T-cell (primary cell): ENCODE measurements at places on chromosomes 7 and 10.

DNA sequence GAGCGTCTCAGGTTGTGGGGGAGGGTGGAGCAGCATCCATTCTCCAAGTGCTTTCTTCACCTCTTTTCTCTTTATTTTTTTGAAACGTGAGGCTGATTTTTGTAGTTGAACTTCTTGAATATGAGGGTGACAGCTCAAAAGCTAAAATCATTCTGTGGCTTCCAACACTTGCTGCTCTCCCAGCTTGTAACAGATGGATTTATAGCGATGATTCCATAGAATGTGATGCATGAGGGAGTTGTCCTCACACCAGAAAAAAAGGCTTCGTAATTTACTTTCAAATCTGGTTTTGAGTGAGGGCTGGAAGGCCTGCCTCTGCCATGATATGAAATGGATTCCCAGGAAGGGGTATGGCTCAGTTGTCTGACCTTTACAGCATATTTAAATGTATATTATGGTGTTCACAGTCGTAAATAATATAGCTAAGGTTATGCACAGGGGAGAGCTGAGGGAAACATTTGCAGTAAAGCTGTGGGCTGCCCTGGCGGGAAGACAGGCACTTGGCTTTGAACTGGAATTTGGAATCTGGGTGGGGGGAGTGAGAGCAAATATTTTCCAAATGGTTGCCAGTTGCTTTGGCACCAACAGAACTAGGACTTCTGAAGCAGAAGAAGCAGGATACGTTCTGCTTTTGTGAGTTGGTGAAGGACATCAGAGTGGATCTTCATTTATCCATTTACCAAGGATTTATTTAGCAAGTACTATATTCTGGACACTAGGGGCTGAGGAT, 166.7 kb downstream of the SORCS3 start:
- DNase-seq = no peak

GRCh38 chr7:143199040-143199439, 15.8 kb downstream of the TAS2R39 start:
- no peak for DNase-seq

DNA sequence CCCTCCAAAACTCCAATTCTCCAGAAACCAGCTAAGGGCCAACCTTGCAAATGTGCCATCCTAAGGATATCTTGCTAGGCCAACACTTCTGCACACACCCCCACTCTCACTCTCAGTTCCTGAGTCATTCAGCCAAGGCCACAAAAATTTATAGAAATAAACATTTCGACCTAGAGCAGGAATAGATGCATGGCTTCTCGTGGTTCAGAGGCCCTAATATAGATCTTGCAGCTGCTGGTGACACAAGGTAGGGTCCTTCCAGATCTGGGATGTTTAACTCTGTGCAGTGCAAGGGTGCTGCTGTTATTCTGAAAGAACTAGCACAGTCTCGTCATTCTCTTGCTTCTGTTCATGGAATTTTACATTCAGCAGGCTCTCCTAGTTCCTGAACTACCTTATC, 369.3 kb downstream of the CALN1 start:
- no peak for DNase-seq

- no peak for DNase-seq
These were observed 9.8 kb downstream of the LRMDA start for GRCh38 chr10:75441196-75441595.

DNA sequence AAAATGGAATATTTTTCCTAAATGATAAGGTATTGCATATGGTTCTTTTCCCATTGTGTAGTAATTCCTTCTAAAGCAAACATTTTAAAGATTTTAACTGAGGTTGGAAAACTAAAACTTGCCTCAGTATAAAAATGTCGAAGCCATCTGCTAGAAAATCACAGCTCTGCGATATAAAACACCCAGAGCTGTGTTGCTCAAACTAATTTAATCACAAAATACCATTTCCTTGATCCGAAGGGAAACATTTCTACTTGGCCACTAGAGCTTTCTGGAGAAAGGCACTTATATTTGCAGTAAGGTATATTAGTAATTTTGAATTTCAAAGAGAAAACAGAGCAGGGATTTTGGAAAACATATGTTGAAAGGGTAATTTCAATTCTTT, 209.2 kb upstream of the ZNF32 start:
- no peak for DNase-seq

GRCh38 chr7:43869867-43870240, 537 bp upstream of the MRPS24 start:
- no peak for DNase-seq

DNA sequence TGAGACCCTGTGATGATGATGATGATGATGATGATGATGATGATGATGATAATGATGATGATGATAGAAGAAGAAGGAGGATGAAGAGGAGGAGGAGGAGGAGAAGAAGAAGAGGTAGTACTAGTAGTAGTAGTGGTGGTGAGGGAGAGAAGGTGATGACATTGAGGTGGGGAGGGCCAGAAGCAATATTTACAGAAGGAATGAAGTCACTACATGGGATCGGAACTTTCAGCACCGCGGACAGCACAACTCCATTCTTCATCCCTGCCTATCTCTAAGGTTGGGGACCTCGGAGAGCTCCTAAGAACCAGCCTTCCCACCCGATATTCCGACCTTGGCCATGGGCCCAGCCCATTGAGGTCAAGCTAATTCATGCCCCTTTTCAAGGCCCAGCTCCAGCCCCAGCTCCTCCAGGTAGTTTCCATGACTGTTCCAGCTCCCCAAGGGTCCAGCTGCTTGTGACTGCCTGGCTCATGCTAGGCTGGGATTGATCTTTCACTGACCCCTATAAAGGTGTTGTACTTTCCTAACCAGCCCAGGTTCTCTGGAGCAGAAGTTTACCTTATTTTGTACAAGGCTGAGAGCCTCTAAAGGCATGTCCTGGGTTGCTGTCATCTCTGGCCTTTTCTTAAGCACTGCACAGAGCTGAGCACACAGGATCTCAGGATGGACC, 10.3 kb downstream of the CRHR2 start:
- DNase-seq = no peak

- DNase-seq = no peak
These were observed 86.8 kb downstream of the GAD2 start for GRCh38 chr10:26303366-26303765.

DNA sequence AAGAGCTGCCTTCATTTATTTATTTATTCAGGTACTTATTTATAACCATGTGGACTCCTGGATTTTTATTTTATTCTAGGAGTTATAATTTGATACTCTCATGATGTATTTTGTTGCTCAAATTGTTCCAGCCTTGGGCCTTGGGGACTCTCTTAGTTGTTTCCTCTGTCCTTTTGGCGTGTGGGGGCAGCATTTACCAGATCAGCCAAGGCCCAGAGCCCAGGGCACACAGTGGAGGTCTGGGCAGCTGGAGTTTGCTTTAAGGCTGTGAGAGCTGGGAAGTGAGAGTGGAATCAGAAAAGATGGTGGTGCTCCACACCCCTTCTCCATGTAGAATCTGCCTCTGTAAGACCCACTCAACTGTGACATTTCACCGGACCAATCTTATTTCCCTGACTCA, 398.9 kb downstream of the RPS24 start:
- no peak for DNase-seq

GRCh38 chr10:110679486-110680272, 35.5 kb downstream of the RBM20 start:
- DNase-seq = no peak

DNA sequence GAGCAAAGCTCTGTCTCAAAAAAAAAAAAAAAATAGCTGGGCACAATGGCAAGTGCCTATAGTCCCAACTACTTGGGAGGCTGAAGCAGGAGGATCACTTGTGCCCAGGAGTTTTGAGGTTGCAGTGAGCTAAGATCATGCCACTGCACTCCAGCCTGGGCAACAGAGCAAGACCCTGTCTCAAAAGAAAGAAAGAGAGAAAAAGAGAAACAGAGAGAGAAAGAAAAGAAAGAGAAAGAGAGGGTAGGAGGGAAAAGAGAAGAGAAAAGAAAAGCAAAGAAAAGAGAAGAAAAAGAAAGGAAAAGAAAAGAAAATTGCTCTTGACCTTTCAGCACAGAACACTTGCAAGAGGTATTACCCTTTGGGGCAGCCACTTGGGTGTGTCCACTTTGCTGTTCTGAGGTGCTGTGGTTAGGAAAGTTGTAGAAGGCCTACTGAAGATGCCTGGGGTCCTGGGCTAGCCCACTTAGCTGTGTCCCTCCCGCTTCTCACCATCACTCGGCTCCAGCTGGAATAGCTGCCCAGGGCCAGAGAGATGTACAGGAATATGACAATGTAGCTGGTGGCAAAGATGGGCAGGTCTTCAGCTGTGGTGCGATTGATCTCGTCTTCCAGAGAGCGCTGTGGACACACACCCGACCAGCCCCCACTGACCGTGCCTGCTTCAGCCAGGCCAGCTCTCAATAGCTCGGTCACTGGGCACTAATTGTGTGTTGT, 5.6 kb downstream of the NPC1L1 start:
- no peak for DNase-seq
